ENCODE measurements at places on chromosomes 2 and 18. TPM values are rescaled to one million over a fixed set of nuclear protein-coding genes. Genes with fewer than 3 reads are reported as not detected.

The EML6 gene
- 0.91 TPM for total RNA-seq

DNA sequence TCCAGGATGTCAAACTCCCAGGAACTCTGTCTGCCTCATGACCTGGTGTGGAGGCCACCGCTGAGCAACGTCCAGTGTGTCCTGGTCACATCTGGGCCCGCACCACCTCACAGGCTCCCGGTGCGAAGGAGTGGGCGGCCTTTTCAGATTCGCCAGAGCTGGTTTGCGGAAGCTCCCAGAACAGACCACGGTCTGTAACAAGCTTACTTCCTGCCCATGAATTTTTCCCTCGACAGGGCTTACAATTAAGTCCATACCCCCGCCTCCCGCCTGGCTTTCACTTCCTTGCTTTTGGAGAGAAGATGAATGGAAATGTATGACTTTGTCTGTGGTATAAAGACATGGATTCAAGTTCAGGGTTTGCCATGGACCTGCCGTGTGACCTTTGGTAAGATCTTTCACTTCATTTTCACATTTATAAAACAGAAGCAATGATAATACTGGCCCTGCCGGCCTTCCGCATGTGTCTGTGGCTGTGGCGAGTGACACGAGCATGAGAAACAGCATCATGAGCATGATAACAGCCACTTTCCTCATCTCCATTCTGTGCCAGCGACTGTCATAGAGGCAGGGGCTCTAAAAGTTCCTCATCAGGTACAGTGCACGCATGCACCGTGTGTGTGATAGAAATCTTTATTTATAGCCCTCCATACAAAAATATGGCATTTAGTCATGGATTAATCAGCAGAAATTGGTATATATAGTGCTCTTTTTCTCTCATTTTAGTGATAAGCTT lies 31.0 kb upstream of the KCNF1 start:
- H3K27ac ChIP-seq: no peak overlapping the region
- no peaks in the 10 kb centered on the region for H3K27me3 ChIP-seq
- no peak for DNase-seq
- no peak overlapping the region for H3K4me3 ChIP-seq

The LRATD1 gene
- total RNA-seq: 19.4 TPM

DNA sequence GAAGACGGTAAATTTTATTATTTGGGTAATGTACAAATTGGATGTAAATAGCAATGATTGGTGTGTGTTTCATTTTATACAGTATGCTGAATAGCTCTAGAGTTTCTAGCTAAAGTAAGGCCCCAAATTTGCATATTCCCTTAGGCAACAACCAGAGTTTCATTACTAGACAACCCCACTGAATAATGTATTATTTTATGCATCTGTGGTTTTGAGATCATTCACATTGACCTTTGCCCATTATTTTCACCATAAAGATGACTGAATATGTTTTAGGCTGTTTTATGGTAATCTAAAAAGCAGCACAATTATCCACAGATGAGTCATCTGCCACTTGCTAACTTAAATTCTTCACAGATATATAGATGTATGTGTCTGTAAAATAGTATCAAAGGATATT lies 44.5 kb upstream of the C2orf74 start:
- H3K27me3 ChIP-seq: no peaks in the 10 kb centered on the region
- H3K4me1 ChIP-seq: no peaks in the 10 kb centered on the region
- no peak for DNase-seq
- H3K36me3 ChIP-seq: peaks cover 21% of the 10 kb centered on the region
- H3K27ac ChIP-seq: no peak overlapping the region
- no peak overlapping the region for H3K4me3 ChIP-seq

DNA sequence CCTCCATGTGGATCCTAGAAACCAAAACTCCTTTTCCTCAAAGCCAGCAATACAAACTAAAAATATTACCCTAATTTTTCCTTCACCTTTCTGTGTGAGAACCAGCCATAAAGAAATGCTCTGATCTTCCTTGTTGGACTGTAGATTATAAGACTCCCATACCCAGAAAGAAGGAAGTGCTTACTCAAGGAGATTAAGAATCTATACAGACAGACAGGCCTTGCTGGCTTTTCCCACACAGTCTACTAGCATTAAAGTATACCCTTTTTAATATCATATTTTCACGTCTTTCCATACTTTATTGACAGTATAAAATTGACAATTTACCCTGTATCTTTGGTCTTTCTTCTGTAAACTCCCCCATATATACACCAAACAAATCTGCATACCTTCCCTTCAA lies 139.0 kb downstream of the GULP1 start:
- H3K4me1 ChIP-seq: peaks cover 5% of the 10 kb centered on the region
- peaks cover 2% of the 10 kb centered on the region for H3K27me3 ChIP-seq
- no peak for DNase-seq
- H3K27ac ChIP-seq: no peak overlapping the region
- H3K36me3 ChIP-seq: peaks cover 6% of the 10 kb centered on the region
- no peak overlapping the region for H3K4me3 ChIP-seq

The IL37 gene
- total RNA-seq: not detected

- H3K36me3 ChIP-seq: no peaks in the 10 kb centered on the region
- H3K27ac ChIP-seq: no peak overlapping the region
- no peak overlapping the region for H3K4me3 ChIP-seq
- H3K27me3 ChIP-seq: no peaks in the 10 kb centered on the region
- peak; percentile 16 for DNase-seq
Measured at GRCh38 chr2:13106302-13106701, 389.6 kb downstream of the TRIB2 start.

The DPP10 gene
- 15.1 TPM for total RNA-seq

- peaks cover 4% of the 10 kb centered on the region for H3K36me3 ChIP-seq
- H3K27me3 ChIP-seq: peaks cover 1% of the 10 kb centered on the region
- DNase-seq: no peak
- peaks cover 5% of the 10 kb centered on the region for H3K4me1 ChIP-seq
- H3K4me3 ChIP-seq: no peak overlapping the region
- no peak overlapping the region for H3K27ac ChIP-seq
Measured at GRCh38 chr2:15684161-15685039, 92.7 kb downstream of the DDX1 start.

- no peaks in the 10 kb centered on the region for H3K27me3 ChIP-seq
- no peak overlapping the region for H3K4me3 ChIP-seq
- no peak for DNase-seq
- peaks cover 14% of the 10 kb centered on the region for H3K4me1 ChIP-seq
- H3K27ac ChIP-seq: no peak overlapping the region
Measured at GRCh38 chr2:129730979-129731378, 248.5 kb upstream of the RAB6C start.

The ENOSF1 gene
- 9.7 TPM for total RNA-seq

The C2orf78 gene
- total RNA-seq: not detected

The ARHGEF4 gene
- 6.1 TPM for total RNA-seq

DNA sequence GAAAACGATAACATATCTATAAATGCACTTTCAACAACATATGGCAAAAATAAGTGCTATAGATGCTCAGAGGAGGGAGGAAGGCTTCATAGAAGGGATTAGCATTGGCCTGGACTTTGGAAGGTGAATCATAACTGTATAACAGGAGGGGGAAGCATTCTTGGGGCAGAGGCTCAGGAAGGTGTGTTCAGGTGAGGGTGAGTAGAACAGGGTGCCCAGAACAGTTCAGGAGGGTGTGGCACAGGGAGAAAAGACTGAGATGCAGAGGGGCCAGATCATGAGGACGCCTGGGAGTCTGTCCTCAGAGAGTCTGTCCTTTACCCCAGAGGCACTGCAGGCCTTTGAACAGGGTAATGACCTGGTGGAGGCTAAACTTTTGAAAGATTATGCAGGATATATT lies 29.3 kb upstream of the MEP1B start:
- H3K36me3 ChIP-seq: no peaks in the 10 kb centered on the region
- no peaks in the 10 kb centered on the region for H3K27me3 ChIP-seq
- no peaks in the 10 kb centered on the region for H3K4me1 ChIP-seq
- no peak overlapping the region for H3K27ac ChIP-seq
- DNase-seq: no peak
